ENCODE measurements at places on chromosomes 5 and 9.
A peak's percentile ranks its signal among the peaks of the same experiment; 100 is the strongest.

GRCh38 chr5:56145511-56145910 is 87.6 kb downstream of the ANKRD55 start:
- peak; percentile 24 for DNase-seq

GRCh38 chr5:120550358-120550757 is 86.3 kb downstream of the PRR16 start:
- DNase-seq, result peak; percentile 52

DNA sequence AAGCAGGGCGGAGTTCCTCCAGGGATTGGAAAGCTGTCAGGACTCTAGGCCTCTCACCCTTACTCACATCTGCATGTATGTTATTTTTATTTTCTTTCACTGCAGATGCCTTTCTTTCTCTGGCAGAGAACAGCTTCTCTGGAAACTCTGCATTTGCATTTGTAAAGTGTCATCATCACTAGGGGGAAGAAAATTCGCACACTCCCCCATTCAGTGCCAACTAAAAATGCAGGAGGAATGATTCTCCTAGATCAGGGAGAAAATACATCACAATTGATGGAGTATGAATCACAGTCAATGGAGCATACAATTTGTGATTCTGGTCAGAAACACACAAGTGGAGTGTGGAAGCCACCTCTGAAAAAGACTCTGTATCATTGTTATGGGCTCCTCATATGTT is 351.4 kb upstream of the FTMT start:
- DNase-seq, result no peak

GRCh38 chr5:11620172-11620571 is 284.1 kb downstream of the CTNND2 start:
- DNase-seq, result no peak

DNA sequence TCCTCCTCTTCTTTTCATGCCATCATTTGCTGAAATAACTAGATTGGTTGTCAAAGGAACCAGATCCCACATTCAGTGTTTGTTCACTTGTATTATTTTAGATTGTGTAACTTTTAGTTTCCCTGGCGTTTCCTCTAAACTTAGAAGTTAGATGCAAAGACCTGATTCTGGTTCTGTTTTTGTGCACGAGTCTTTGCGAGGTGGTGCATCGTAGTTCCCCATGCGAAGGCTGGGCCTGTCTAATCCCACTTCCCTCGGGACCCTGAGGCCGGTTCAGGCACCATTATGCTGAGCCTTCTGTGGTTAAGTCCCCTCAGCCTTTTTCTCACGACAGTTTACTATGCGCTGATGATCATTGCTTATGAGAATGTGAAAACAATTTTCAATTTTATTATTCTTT is 219.1 kb upstream of the OTULINL start:
- peak; percentile 44 for DNase-seq

DNA sequence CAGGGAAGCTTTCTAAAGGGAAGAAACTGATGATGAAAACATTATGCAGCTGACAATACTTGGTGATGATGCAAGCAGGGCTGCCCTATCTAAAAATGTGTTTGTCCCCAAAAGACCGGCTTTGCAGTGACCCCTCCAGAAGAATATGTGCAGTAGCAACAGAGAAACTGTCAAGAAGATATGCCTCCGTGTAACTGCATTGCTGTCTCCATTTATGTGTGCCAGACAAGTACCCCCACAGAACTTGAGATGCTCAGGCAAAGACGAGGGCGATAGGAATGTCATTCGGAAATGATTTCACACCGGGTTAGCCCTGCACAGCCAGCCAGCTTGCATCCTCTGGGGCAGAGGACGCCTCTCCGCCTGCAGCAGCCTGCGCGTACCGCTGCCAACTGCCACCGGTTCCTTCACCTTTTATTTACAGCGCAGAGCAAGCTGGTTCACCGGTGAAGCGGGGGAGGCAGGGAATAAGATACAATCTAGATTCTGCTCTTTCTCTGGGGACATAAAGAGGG is 2.0 kb downstream of the GABBR2 start:
- DNase-seq, result peak; percentile 8

DNA sequence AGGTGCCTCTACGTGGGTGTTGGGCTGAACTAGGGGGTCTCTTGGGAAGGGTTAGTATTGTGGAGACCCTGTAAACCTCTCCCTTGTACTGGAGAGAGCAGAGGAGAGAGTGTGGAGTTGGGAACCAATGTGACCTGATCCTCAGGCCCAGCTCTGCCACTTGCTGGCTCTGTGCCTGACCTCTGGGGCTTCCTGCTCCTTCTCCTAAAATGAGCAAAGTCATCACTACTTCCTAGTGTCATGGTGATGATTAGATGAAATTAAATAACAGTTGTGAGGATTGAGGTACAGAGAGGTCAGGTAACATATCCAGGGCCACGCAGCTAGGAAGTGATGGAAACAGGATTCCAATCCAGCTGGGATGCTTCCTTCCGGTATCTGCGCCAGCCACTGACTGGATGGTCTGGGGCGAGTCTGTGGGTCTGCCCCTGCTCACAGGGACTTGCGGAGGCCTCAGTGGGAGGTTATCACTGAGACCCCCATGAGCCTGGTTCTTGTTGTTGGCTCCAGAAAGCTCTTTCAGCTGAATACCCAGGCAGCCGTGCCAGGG is 9.2 kb downstream of the GALNT10 start:
- no peak for DNase-seq

DNA sequence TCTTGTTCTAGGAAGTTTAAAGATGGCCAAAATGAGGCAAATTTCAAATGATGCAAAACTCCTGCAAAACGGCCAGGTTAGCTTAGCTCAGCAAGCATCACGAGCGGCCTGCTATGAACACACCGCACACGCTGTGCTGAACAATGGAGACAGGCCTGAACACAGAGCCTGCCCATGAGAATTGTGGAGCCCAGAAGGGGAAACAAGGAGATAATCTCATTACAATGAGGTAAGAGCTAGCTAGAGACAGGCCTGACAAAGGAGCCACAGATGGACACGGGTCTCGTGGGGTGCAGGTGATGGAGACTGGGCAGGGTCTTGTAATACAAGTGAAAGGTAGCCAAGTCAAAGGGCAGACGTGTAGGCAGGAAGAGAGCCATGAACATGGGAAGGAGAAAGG is 50.2 kb downstream of the PSMB7 start:
- no peak for DNase-seq

GRCh38 chr9:88268886-88269285 is 119.4 kb upstream of the SPIN1 start:
- peak; percentile 15 for DNase-seq

DNA sequence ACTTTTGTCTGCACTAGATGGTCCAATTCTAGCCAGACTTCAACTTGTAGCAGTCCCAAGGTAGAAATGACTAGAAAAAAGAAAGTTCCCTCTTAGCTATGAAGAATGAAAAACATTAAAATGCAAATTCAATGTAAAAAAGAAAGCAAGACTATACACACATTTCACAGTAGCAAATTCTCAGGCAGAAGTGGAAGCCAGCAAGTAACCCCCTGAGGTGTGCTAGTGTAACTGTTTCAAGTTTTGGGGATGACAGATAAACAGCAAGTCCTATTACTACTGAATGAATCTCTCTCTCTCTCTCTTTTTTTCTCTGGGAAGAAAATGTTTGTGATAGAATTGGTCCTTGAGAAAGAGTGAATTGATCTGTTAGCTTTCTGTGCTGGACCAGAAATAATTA is 185.6 kb downstream of the EFNA5 start:
- no peak for DNase-seq

- no peak for DNase-seq
Measured at GRCh38 chr5:132451387-132451786, 39.2 kb downstream of the IRF1 start.

GRCh38 chr5:57494104-57495098 is 11.8 kb upstream of the ACTBL2 start:
- peak; percentile 99 for DNase-seq

DNA sequence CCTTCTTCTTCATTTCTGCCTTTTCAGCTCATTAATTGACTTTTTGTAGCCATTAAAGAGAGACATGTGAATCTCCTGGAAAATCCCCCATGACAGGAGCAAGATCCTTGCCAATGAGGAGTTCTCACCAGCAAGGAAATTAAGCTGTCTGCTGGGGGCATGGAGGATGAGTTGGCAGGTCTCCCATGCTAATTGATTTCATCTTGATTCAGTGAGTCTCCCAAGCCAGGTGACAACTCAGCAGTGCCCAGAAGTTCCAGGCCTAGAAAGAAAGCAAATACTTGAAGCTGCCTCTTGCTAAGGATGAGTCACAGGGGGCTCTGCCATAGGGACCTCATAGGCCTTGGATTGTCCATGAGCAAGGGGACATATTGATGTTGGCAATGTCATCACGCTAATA is 30.0 kb upstream of the ADRA1B start:
- peak; percentile 42 for DNase-seq

DNA sequence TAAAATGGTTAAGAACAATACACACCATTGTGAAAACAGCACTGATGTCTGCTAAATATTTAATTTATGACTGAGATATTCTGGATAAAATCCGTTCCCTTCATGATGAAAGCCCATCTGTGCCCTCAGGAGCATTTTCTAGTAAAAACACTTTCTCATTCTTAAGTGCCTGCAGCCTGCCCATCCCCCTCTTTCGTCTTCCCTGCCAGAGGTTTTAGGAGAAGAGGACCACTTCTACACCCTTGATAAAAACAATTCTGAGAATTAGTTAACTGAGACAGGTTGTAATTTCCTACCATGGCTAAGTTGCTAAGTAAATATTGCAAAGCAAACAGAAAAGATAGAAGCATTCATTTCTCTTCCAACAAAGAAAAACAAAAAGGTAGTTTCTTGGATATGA is 272.6 kb downstream of the ATPSCKMT start:
- DNase-seq, result no peak

- no peak for DNase-seq
Measured at GRCh38 chr9:137307255-137308056, 5.4 kb upstream of the NRARP start.

Measured in fibroblast of skin of back (primary cell).